Left lung (tissue), 14 donors: ENCODE measurements at places on chromosomes 7 and 10. TPM values are rescaled to one million over a fixed set of nuclear protein-coding genes. Genes with fewer than 3 reads are reported as not detected.
A peak's percentile ranks its signal among the peaks of the same experiment; 100 is the strongest.

GRCh38 chr7:92246360-92247101 is 757 bp downstream of the ANKIB1 start:
- DNase-seq, result peak; percentile 20

DNA sequence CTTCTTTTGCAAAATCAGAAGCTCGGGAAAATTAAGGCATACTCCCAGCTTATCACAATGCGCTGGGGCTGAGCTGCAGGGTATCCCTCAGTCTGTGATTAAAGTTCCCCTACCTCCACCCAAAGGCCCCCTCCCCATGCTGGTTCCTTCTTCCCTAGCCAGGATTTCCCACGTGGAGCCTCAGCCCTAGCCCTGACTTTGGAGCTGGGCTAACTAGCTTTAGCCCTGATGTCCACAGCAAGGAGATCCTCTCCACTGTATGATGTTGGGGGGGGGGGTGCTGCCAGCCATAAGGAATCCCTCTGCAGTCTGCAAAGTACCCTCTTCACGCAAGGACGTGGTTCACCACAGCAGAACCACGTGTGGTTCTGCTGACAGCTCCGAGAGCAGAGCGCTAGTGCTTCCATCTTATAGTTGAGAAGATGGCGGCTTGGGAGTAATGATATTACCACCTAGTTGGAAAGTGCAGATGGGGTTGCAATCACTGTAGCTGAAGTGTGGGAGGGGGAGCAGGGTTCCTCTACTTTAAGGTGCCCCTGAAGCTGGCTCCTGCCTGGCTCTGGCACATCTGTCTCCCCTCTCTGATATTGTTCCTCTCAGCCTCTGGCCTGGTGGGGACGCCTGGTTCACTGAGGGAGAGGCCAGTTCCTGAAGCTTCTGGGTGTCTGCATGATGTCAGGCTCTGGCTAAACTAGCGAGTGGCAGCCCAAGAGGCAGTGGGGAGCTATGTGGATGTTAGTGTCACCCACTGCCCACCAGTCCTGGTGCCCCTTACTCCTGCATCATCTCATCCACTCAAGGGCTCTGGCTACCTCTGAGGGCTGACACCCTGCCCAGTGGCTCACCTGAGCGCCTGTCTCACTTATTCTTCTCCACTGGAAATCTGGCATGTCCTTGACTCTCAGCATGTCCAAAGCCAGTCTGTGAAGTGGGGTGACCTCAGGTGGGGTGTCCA is 270.7 kb downstream of the RPS24 start:
- no peak for DNase-seq

DNA sequence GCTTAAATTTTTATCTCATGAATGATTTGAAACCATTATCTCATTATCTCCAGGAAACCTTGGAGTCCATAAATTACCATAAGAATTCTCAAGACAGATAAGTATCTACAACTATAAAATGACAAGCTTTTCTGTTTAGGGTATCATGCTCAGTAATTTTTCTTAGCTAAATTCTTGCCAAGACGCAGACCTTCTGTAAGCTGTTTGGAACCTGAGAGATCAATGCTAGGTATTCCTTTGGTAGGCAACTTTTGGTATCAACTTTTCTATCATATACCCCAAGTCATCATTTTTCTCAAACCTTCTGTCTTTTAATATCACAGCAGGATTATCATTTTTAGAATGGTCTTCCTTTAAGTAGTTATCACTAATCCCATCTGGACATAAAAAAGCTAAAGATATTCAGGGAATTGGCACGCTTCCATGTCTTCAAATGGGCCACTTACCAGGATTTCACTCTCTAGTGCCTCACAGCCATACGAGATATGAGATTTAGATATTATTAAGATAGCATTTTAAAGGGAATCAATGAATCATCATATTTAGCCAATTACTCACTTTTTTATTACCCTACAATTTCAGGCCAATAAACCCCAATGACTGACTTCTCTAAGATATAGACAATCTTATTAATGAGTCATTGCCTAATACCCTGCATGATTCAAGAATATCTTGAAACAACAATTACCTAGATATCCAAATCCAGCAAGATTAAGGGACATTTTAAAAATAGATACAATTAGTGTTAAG is 544.1 kb downstream of the HTR7 start:
- no peak for DNase-seq

DNA sequence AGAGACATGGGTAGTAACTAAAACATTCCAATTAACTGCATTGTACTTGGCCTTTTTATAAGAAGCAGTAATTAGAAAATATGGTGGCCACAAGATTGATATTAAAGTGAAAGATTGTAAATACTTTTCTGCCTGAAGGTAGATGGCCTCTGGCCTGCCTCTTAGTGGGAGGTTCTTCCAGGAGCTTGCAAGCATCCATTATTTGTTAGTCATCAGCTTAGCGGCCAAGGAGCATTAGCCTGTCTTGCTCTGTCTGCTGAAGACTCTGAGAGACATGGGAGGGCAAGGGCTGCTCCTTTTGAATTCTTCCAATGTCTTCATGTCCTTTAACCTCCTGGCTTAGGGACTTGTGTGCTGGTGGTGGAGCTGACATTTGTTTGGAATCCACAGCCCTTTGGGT is 80.4 kb downstream of the TCF7L2 start:
- DNase-seq, result no peak

DNA sequence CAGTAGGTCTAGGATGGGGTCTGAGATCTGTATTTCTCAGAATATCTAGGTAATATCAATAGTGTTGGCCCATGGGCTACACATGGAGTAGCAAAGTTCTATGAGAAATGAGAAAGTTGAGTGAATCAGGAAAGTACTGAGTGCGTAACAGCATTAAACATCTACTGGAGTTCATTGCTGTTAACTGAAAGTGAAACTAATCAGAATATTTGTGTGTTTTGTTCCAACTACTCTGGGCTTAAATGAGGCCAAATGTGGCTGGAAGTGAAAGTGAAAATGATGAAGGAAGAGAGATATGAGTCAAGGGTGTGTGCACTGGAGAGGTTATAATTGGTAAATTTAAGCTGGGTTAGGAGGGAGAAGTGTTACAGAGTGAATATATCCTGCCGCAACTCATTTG is 46.5 kb downstream of the TMEM106B start:
- DNase-seq, result no peak

- DNase-seq, result no peak
These were observed 64.1 kb downstream of the ZMIZ1 start for GRCh38 chr10:79132681-79133381.

DNA sequence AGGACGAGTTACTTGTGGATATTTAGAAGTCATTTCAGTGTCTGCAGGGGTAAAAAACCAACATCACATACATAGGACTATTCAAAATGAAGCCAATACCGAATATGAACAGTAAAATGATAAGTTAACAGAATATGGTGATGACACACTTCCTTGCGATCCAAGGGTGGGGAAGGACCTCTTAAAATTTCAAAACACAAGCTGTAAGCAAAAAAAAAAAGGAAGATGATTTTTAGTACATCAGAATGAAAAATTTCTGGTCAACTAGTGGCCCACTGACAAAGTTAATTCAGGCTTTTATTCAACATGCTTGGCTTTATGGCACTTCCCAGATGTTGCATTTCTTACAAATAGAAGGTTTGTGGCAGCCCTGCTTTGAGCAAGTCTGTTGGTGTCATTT is 19.0 kb upstream of the GALNTL5 start:
- no peak for DNase-seq

DNA sequence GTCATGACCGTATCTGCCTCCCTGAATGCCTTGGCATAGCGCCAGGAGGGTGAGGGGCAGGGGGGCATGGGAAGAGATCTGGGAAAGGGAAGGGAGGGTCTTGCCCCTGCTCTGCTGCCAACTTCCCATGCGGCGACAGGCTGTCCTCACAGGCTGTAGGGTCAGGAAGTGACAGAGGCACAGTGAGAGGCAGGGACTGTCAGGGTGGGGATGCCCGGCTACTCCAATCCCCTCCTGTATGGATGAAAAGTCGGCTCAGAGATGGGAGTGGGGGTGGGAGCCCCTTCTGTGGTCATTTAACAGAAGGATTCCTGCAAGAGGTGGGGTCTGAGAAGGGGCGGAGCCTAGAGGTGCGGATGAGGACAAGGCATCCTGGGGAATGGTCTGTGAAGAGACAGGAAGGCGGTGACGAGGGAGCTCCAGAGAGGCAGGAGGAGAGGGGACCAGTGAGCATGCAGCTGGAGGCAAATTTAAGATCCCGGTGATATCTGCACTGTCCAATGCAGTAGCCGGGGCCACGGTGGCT is 20.8 kb upstream of the UNC5B start:
- no peak for DNase-seq

- DNase-seq, result no peak
These were observed 317.6 kb downstream of the RPS24 start for GRCh38 chr10:78351283-78351682.

DNA sequence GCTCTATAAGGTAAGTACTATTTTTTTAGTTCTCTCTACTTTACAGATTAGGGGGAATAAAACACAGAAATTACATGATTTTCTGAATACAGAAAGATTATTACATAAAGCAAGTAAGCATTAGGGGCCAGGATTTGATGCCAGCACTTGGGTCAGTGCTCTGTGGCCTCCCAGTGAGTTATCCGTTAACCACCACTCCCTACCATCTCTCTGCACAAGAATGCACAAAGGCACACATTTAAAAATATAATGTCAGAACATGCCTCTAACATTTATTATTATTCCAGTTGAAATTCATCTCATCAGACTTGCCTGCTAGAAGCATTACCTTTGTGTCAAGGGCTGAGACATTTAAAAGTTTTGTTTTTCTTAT is 59.0 kb downstream of the MET start:
- DNase-seq, result no peak

- DNase-seq, result no peak
These were observed 107.4 kb downstream of the SLIT1 start for GRCh38 chr10:97078261-97078937.

DNA sequence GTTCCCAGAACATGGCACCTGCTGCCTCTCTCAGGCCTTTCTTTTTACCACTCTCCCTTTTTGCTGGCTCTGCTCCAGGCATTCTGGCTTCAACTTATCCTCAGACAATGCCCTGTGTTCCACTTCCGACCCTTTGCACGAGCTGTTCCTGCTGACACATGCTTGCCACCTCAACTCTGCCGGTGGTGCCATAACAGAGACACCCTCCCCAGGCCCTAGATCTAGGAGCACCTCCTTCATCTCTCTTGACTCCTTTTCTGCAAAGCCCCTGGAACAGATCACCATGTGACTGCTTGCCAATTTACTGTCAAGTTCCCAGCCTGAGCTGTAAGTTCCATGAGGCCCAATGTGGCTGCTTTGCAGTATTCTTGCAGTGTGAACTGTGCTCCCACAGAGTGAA is 256.0 kb upstream of the MKI67 start:
- DNase-seq, result no peak

GRCh38 chr10:5502571-5503476 is 3.5 kb upstream of the CALML5 start:
- no peak for DNase-seq

DNA sequence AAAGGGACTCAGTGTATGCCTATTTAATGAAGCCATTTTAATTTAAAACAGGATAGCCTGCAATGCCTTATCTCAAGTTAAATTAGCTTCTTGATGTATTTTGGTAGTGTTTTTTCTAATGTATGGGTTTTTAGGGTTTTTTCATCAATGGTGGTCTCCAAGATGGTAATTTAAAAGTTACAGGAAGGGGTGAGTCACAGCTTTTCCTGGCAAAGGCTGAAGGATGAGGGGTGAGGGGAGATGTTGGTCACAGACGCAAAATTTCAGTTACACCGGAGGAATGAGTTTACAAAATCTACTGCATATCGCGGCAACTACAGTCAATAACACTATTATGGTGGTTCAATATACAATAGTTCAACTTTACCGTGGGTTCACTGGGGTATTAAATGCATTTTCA is 31.6 kb downstream of the CCDC3 start:
- DNase-seq, result no peak

DNA sequence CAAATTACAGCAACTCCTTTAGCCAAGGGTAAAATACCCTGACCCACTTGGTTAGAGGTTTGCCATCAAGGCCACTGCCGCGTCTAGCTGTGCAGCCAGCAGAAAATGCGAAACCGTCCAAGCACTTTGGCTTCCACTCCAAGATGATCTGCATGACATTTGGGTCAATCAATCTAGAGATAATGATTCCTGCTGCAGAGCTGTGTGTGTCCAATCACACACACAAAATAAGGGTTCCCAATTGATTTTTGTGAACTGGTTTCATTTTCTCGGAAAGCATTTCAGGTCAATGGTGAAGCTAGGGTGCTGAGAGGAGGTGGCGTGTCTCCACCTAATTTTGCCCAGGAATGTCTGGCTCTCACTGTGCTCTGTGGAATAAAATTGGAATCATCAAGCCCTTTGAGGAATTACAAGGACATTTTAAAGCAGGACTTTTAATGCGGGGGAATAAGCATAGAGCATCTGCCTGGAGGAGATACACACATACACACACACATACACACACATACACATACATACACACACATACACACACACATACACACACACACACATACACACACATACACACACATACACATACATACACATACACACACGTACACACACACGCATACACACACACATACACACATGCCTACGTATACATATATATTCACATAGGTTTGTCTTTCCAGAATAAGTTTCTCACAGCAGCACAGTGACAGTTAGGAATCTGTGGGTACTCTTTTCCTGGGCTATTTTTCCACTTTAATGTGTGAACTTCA is 59.5 kb downstream of the ACADSB start:
- no peak for DNase-seq

- peak; percentile 53 for DNase-seq
These were observed 177.1 kb downstream of the FRMD4A start for GRCh38 chr10:14153570-14154055.

GRCh38 chr7:105130048-105130447 is 116.0 kb downstream of the KMT2E start:
- DNase-seq, result no peak

DNA sequence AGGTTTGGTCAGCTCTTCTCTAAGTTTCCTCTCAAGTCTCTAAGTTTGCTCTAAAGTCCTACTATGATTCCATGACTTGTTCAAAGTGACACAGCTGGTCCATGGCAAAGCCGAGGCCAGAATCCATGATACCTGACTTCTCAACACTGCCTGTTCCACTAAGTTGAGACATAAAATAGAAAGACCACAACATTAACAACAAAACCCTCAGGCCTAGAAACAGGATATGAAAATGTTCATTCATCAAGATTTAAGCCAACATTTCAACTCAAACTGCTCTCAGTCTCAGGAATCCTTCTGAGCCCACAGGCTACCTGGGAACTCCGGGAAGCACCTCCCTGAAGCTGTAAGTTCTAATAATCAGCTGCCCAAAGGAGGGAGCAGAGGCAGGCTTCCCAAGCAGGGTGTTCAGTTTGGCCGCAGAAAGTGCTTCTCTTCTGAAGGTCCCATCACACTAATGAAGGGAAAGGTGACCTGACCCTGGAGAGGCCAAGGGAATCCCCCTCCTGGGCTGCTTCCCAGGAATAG is 62.9 kb downstream of the STK17A start:
- no peak for DNase-seq

Gene SCIN
- 13.5 TPM for total RNA-seq

Gene PIK3AP1
- total RNA-seq, result 19.2 TPM

Gene PON3
- 19.7 TPM for total RNA-seq

Gene MYOZ1
- total RNA-seq, result 0.99 TPM

Gene GAD2
- total RNA-seq, result not detected

Gene C7orf57
- not detected for total RNA-seq

Gene MGMT
- 14.3 TPM for total RNA-seq

Gene EN2
- not detected for total RNA-seq

Gene KIAA1549
- 4.1 TPM for total RNA-seq

Gene IDI2
- not detected for total RNA-seq
